ENCODE measurements at places on chromosomes 16 and 17.

DNA sequence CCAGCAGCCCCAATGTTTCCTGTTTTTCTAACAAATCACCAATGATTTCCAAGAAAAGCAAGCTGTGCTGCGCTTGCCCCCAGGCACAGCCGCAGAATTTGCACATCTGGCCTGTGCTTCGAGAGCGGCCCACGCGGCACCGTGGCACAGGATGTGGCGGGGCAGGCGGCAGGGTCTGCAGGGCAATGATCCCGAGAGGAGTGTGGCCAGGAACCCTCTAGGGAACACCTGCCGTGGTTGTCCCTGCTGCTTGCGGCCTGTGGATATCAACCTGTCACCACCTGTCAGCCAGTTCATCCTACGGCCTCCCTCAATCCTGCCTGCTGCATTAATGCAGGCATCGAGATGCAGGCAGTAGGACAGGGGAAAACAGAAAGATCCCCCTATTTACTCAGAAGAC is 24.0 kb downstream of the PIK3R5 start:
- no peak for DNase-seq

- DNase-seq, result peak; percentile 52
Observed at GRCh38 chr17:44655983-44656710, at the start of gene MEIOC. Gene MEIOC, plus strand, starts transcription at chr17:44656468. Its CDS starts 146 bp downstream, at chr17:44656614.

DNA sequence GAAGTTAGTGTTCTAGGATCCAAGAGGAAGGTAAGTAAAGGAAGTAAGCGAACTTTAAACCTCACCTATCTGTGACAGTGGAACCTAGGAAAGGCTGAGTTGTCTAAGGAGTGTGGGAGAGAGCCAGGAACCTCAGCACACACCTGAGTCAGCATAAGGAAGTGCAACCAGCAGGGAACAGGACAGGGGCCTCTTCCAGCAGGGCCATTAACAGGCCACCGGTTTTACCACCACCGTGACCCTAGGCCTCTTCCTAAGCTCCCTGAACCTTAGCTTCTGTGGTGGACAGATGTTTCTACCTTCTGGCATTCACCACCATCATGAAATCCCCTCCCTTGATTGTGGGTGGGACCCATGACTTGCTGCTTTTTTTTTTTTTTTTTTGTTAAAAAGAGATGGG is 26.7 kb upstream of the GPATCH8 start:
- no peak for DNase-seq

GRCh38 chr17:43176119-43176570 is 5.1 kb downstream of the NBR1 start:
- no peak for DNase-seq

DNA sequence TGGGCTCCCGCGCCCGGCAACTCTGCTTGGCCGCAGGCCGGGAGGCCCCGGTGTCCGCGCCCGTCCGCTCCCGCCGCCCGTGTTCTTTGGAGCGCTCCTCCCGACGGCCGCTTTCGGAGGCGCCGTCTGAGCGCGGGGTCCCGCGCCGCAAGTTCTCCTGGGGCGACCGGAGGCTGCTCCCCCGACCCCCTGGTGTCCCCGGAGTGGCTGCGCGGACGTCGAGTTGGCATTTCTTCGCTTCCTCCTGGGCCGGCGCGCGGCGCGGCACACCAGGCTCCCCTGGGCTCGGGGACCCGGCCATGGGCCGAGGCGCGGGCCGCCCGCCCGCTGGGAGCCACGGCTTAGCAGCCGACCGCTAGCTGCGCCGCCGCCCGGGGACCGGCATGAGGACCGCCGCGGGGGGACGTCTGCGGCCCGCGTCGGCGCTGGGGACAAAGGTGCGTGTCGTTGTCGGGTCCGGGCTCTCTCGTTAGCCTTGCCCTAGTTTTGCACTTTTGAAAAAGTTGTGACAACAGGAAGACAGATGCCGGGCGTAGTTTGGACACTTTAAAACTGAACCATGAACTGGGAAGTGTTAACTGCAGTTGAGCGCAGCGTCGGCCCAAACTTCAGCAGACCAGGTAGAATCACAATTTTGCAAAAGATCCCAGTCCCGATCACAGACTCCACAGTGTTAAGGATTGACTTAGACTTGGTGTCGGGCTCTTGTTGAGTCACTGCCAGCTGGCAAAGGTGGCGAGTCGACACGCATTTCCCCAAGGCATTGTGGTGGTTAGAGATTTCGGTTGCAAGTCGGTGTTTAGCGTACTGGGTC is 700 bp downstream of the UBN1 start:
- peak; percentile 39 for DNase-seq

GRCh38 chr17:27751166-27751565 is 49.2 kb downstream of the NOS2 start:
- no peak for DNase-seq

GRCh38 chr16:75263963-75264445 is 12.6 kb upstream of the BCAR1 start:
- no peak for DNase-seq

- DNase-seq, result no peak
Observed at GRCh38 chr17:1120596-1121441, 59.0 kb downstream of the ABR start.

GRCh38 chr17:33028778-33029177 is 37.1 kb downstream of the SPACA3 start:
- no peak for DNase-seq

- DNase-seq, result no peak
Observed at GRCh38 chr16:17474037-17474436, 3.3 kb upstream of the XYLT1 start.

DNA sequence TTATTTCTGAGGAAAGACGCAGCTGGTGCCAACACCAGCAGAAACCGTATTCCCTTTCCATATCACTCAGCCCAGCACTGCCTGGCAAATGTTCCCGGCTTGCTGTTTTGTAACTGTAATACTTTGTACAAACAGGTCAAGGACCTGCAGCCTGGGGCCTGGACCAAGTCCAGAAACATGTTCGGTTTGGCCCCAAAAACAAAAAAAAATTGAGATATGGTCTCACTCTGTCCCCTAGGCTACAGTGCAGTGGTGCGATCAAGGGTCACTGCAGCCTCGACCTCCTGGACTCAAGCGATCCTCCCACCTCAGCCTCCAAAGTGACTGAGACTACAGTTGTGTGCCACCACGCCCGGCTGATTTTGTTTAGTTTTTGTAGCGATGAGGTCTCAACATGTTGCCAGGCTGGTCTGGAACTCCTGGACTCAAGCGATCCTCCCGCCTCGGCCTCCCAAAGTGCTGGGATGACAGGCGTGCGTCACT is 1.2 kb downstream of the HAGH start:
- DNase-seq, result no peak

GRCh38 chr16:19885451-19886072 is 914 bp upstream of the GPRC5B start:
- DNase-seq, result peak; percentile 58

GRCh38 chr16:10750793-10751192 is 7.2 kb downstream of the NUBP1 start:
- DNase-seq, result no peak

Measured in right hindlimb (tissue), 1 donor.